Brain (organoid and tissue), 16 donors: ENCODE measurements at places on chromosomes 1 and 21.
A peak's percentile ranks its signal among the peaks of the same experiment; 100 is the strongest.

- DNase-seq = no peak
These were observed 271.3 kb downstream of the DNM3 start for GRCh38 chr1:172112576-172112975.

DNA sequence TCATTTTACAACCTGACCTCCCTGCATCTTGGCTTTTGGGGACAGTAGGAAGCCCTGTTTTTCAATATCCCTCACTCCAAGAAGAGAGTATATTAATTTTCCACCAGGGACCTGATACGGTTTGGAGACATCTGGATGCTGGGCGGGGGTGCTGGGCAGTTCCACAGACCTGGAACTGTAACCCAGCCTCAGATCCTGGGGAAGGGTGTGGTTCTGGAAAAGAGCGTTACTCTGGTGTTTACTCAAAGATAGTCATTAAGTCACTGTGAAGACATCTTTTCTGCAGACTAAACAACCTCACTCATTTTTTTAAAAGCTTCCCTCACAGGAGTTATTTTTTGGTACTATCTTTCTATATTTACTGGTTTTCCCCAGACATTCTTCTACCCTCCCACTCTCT is 189.8 kb downstream of the CLIC6 start:
- DNase-seq = no peak

- DNase-seq = peak; percentile 68
These were observed 12.4 kb downstream of the EPHB2 start for GRCh38 chr1:22722901-22723550.

GRCh38 chr1:36420836-36421317 is 23.2 kb upstream of the LSM10 start:
- peak; percentile 83 for DNase-seq

- no peak for DNase-seq
These were observed 299.3 kb downstream of the TBX15 start for GRCh38 chr1:118688891-118689290.

- no peak for DNase-seq
These were observed 87.6 kb downstream of the GLIS1 start for GRCh38 chr1:53651356-53651755.

- no peak for DNase-seq
These were observed 24.8 kb upstream of the SLC22A15 start for GRCh38 chr1:115951560-115951959.

DNA sequence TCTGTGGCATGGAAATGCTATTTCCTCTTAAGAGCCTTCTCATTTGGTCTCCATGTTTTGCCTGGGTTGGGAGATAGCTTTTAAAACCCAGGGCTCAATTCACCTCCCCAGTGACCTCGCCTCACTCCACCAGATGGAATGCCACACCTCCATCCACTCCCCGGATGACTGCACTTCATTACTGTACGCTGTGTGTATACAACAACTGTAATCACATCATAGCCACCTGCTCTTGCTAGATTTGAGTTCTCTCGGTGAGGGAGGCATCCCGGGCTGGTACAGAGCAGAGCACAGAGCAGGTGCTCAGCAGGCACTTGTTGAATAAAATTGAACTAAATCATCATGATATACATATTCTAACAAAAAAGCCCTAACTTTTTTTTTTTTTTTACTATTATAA is 26.0 kb downstream of the SDE2 start:
- no peak for DNase-seq
